ENCODE measurements at places on chromosomes 2 and 18. TPM values are rescaled to one million over a fixed set of nuclear protein-coding genes. Genes with fewer than 3 reads are reported as not detected.

NYAP2 gene
- total RNA-seq, result not detected

PAX8 gene
- total RNA-seq, result 1.5 TPM

EML6 gene
- 0.49 TPM for total RNA-seq

ZBTB7C gene
- 0.41 TPM for total RNA-seq

ABCG5 gene
- total RNA-seq, result not detected

LRRC30 gene
- not detected for total RNA-seq

CCDC141 gene
- total RNA-seq, result 2.7 TPM

AQP12B gene
- not detected for total RNA-seq

ARHGAP28 gene
- total RNA-seq, result 221 TPM

CACNB4 gene
- 4.8 TPM for total RNA-seq

HOXD9 gene
- total RNA-seq, result not detected

AFG3L2 gene
- 37.3 TPM for total RNA-seq

VPS54 gene
- total RNA-seq, result 8.4 TPM

CRYBA2 gene
- total RNA-seq, result not detected

LBX2 gene
- 3.0 TPM for total RNA-seq

SGO2 gene
- 23.3 TPM for total RNA-seq

VPS4B gene
- total RNA-seq, result 77.9 TPM

ACVR1C gene
- 0.63 TPM for total RNA-seq

TRABD2A gene
- 0.33 TPM for total RNA-seq

RAD51AP2 gene
- not detected for total RNA-seq

DNAJC5G gene
- not detected for total RNA-seq

TTN gene
- 5.5 TPM for total RNA-seq

TWIST2 gene
- total RNA-seq, result 15.8 TPM

GNAL gene
- total RNA-seq, result 0.16 TPM

SPP2 gene
- total RNA-seq, result not detected

ASAP2 gene
- total RNA-seq, result 37.1 TPM

KLHL29 gene
- total RNA-seq, result 2.9 TPM

KRCC1 gene
- total RNA-seq, result 15.1 TPM

SP5 gene
- total RNA-seq, result not detected

NRP2 gene
- 11.2 TPM for total RNA-seq

UGT1A8 gene
- total RNA-seq, result 0.09 TPM

RGPD4 gene
- total RNA-seq, result 0.16 TPM

LYPD6B gene
- not detected for total RNA-seq

PROKR1 gene
- not detected for total RNA-seq

CXCR1 gene
- not detected for total RNA-seq

ZCCHC2 gene
- 12.8 TPM for total RNA-seq

HIBCH gene
- total RNA-seq, result 21.5 TPM

MAP3K20 gene
- total RNA-seq, result 68.2 TPM

DPYSL5 gene
- total RNA-seq, result not detected

IHH gene
- not detected for total RNA-seq

C2orf74 gene
- 19.0 TPM for total RNA-seq

VIT gene
- 2.0 TPM for total RNA-seq

BMP10 gene
- not detected for total RNA-seq

SERPINB3 gene
- not detected for total RNA-seq

Measured in fibroblast of the aortic adventitia (primary cell).